CD4-positive, alpha-beta T cell treated with Interleukin-6 at 100 ng/mL for 8 hours (primary cell): ENCODE measurements at places on chromosomes 7 and 10.

DNA sequence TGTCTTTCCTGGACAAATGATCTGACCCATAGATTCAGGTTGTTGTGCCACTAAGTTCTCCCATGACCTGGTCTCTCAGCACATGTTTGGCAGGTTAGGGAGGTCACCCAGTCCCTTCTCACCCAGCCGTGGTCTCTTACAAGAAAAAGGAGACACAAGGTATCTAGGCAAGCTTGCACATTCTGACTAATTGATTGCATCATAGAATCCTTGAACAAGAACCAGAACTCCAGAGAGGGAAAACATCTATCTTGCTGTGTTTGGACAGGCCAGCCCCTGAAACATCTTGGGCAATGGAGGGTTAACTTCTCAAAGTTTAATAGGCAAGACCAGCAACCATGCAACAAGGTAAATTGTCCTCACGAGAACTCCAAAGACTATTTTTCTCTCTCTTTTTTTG is 8.5 kb upstream of the HK1 start:
- no peak for DNase-seq

GRCh38 chr10:132458586-132459300 is 61.7 kb downstream of the PWWP2B start:
- DNase-seq, result peak; percentile 48

GRCh38 chr7:16402091-16402490 is 19.2 kb downstream of the CRPPA start:
- DNase-seq, result no peak

- DNase-seq, result peak; percentile 41
These were observed 14.6 kb downstream of the CHST12 start for GRCh38 chr7:2417981-2418481.
